Fibroblast of the conjunctiva (primary cell): ENCODE measurements at places on chromosomes 6 and 20.
A peak's percentile ranks its signal among the peaks of the same experiment; 100 is the strongest.

GRCh38 chr6:39377539-39377950 is 55.0 kb upstream of the KCNK16 start:
- peak; percentile 57 for DNase-seq

- DNase-seq = peak; percentile 87
Observed at GRCh38 chr6:155188707-155189496, 74.9 kb upstream of the CLDN20 start.

DNA sequence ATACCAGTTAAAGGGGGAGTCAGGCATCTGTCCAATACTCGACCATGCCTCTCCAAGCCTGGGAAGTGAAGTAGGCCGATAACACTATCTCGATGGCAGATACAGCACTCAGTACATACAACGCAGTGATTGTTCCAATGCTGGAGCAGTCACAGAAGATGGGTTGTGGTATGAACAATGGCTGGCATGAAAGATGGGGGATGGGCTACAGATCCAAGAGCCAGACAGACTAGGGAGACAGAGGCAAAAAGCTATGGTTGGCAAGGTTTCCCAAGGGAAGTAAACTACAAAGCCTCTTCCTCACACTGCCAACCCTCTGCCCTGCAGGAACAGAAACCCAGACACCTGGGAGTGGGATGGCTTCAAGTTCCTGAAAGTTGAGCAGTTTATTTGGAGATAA is 19.2 kb downstream of the FKBP1A start:
- no peak for DNase-seq

- DNase-seq = no peak
Observed at GRCh38 chr20:53767206-53767930, 173.7 kb upstream of the ZNF217 start.
